ENCODE measurements at places on chromosomes 1 and 21.

DNA sequence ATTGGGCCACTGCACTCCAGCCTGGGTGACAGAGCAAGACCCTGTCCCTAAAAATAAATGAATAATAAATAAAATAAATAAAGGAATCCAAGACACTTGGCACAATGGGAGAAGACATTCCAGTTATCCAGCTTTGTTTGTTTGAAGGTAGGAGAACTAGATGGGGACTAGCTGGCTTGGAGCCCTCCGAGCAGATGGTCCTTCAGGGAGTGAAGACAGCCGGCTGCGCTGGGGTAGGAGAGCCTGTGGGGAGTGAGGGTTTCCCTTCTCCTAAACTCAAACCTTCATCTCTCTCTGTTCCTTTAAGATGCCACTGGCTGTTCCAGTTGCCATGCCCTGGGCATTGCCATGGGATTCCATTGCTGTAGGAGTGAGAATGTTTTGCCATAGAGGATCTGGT lies 120.6 kb downstream of the NAV1 start:
- DNase-seq: no peak

DNA sequence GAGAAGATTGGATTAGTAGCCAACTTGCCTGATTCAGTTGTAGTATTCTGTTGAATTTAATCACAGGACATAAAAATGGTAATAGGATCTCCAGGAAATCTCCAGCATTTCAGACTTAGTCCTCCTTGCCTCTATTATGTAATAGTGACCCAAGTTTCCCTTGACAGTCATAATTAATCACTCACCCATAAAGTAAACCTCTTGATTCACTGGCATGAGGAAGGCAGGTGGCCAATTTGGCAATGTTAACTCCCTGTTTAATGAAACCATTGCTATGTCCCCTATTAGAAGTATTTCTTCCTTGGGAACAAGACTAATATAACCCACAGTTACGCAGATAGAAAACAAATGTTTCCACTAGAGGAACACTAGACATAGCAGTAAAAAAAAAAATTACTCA lies 604.8 kb upstream of the CXADR start:
- no peak for DNase-seq

DNA sequence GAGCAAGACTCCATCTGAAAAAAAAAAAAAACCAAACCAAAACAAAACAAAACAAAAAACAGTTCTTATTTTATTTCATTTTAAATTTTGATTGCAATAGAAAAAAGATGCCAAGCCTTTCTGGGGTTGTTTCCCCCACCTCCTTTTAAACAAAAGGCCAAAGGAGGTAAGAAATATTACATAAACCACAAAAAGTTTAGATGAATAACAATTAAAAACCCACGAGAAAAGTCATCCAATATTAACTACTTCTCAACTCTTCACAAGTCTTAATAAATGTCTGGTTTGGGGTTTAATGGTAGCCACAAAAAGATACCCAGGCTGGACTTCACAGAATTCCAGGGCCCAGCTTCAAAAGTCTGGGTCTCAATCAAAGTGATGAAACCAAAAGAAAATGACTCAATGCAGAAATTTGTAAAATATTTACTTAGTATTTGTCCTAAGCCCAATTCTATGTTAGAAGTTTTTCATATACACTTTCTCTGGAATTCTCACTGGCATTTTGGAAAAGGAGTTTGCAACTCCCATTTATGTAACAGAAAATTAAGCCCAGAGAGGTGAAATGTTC lies 47.0 kb upstream of the SDC3 start:
- DNase-seq: no peak

- DNase-seq: no peak
Measured at GRCh38 chr1:209899948-209900347, 38.1 kb upstream of the SYT14 start.

GRCh38 chr1:34929853-34930701 lies 627 bp upstream of the DLGAP3 start:
- no peak for DNase-seq

DNA sequence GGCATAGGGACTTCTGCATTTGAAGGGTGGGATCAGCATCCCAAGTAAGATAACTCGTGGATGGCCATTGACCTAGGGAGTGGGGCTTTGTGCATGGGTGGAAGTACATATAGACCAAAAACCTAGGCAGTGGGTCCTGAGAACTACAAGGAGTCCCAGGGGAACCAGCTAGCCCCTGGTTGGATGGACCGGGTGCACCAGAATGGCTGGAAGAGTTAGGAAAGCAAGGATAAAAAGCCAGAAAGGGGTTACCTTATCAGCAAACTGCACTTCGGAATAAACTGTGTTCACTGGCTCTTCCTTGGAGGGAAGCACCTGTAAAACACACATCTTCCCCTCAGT lies 26.6 kb upstream of the SLAMF6 start:
- no peak for DNase-seq

- DNase-seq: no peak
Measured at GRCh38 chr1:228918335-228918734, 183.1 kb downstream of the RHOU start.

- peak; percentile 79 for DNase-seq
Measured at GRCh38 chr21:34603002-34603709, 11.8 kb downstream of the RCAN1 start.

GRCh38 chr1:154453574-154454352 lies 48.3 kb upstream of the TDRD10 start:
- DNase-seq: no peak

DNA sequence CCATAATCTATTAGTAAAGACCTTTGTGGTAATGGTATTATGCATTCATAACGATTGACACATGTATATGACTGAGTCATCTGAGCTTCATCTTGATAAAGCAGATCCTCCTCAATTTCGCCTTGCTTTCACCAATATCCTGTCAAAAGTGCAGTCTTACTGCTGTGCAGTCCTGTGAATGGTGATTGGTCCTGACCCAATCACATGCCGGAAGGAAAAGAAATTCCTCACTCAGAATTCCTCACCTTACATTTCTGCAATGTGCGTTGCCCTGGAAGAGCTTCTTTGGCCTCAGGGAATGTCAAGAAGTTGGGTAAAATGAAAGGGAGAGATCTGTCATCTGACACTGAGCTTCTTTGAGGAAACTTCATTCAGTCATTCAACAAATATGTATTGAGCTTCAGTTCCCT lies 121.0 kb upstream of the TSPAN2 start:
- DNase-seq: no peak

- DNase-seq: no peak
Measured at GRCh38 chr1:234582681-234583301, 27.2 kb downstream of the IRF2BP2 start.

DNA sequence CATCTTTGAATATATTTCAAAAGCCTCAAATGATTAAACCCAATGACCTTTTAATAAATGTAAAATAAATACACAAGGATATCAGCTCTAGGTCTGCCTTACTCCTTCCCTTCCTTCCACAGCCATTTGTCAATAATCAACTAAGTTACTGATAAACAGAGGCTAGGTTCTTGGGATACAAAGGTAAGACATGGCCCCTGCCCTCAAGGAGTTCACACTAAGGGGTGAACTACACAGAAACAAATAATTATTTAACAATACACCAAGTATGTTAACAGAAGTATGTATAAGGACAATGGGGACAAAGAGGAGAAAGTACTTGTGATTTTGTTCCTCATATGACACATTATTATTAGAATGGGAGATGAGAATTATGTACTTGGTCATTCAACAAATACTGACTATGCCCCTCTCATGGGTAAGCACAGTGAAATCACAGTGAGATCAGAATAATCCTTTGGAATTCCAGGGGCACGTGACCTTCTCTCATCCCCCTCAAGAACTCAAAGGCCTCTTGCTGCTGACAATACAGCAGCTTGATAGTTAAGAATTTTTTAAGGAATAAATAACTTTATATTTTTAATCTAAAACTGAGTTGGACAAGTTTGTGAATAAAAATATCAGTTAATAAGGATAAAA lies 40.2 kb downstream of the ATP1B1 start:
- DNase-seq: no peak

- DNase-seq: no peak
Measured at GRCh38 chr1:40635763-40636500, 29.6 kb downstream of the RIMS3 start.

Data from GM20000 (cell line).